ENCODE measurements at places on chromosomes 5 and 9. TPM values are rescaled to one million over a fixed set of nuclear protein-coding genes. Genes with fewer than 3 reads are reported as not detected.
A peak's percentile ranks its signal among the peaks of the same experiment; 100 is the strongest.

DNA sequence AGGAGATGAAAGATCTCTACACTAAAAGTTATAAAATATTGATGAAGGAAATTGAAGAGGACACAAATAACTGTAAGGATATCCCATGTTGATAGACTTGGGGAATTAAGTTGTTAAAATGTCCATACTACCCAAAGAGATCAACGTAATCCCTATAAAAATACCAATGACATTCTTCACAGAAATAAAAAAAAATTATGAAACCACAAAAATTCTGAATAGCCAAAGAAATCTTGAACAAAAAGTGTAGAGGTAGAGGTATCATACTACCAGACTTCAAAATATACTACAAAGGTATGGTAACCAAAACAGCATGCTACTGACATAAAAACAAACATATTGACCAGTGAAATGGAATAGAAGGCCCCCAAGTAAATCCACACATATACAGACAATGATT, 71.5 kb upstream of the ELL2 start:
- DNase-seq, result no peak

DNA sequence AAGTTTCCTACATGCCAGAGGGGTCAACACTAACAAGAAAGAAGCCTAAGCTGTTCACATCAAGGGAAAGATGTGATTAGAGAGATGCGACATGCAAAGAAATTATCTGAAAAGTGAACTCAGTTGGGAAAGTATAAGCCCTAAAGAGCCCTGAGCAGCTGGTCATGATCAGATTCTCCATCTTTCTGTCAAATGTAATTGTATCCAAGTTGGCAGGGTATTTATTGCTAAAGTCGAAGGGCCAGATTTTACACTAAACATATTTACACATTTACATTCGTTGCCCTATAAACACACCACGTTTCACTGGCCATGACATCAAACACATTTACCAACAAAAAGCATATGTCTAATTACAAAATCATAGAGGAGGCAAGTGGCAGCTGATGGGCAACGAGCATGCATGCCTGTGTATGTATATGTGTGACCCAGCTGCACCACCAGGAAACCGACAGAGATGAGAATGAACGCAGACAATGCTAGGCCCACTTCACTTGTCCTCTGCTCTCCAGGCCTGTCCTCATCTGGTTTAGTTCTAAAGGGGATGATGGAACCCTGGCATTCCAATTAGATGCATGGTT, 6.3 kb downstream of the FOXD1 start:
- no peak for DNase-seq

DNA sequence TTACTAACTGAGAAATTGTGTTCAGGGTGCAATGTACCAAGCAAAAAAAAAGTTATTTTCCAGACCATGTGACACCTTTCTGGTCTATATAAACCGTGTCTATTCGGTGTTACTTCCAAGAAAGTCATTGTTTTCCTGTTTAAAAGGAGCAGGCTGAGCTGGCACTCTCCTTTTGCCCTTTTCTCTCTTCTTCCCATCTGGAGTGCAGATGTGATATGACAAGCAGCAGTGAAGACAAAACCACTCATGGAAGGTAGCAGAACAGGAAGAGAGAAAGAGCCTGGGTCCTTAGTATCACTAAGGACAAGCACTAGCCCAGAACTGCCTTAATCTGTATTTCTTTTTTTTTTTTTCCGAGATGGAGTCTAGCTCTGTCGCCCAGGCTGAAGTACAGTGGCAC, 25.6 kb downstream of the LYRM7 start:
- DNase-seq, result no peak

F2RL1 gene
- total RNA-seq, result 8.2 TPM

GRCh38 chr9:72355153-72355552, 9.9 kb downstream of the ZFAND5 start:
- no peak for DNase-seq

HAND1 gene
- 0.63 TPM for total RNA-seq

DNA sequence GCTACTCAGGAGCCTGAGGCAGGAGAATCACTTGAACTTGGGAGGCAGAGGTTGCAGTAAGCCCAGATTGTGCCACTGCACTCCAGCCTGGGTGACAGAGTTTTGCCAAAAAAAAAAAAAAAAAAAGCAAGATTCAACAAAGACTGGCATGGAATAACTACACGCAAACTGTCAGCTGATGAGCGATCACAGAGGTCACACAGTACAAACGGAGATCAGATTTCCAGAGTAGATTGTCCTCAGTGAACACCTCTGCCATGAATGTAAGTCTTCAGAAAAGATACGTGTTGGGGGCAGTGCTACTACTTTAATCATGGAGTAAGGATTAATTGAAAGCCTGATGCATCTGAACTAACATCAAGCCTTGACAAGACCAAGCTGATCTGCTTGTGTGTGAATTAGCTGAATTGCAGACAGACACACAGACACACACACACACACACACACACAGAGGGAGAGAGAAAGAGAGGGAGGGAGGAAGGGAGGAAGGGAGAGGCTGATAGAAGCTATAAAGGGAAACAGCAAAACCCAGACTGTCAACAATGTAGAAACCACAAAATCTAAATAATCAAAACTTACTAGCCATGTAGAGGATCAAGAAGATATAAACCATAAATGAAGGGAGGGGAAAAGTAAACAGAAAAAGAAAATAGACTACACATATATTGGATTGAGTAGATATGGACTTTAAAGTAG, 222.9 kb upstream of the ZNF462 start:
- DNase-seq, result no peak

OR2K2 gene
- not detected for total RNA-seq

- DNase-seq, result no peak
Measured at GRCh38 chr9:136310273-136311030, 6.6 kb upstream of the CCDC187 start.

- DNase-seq, result no peak
Measured at GRCh38 chr5:147472664-147473475, 37.0 kb downstream of the DPYSL3 start.

DNA sequence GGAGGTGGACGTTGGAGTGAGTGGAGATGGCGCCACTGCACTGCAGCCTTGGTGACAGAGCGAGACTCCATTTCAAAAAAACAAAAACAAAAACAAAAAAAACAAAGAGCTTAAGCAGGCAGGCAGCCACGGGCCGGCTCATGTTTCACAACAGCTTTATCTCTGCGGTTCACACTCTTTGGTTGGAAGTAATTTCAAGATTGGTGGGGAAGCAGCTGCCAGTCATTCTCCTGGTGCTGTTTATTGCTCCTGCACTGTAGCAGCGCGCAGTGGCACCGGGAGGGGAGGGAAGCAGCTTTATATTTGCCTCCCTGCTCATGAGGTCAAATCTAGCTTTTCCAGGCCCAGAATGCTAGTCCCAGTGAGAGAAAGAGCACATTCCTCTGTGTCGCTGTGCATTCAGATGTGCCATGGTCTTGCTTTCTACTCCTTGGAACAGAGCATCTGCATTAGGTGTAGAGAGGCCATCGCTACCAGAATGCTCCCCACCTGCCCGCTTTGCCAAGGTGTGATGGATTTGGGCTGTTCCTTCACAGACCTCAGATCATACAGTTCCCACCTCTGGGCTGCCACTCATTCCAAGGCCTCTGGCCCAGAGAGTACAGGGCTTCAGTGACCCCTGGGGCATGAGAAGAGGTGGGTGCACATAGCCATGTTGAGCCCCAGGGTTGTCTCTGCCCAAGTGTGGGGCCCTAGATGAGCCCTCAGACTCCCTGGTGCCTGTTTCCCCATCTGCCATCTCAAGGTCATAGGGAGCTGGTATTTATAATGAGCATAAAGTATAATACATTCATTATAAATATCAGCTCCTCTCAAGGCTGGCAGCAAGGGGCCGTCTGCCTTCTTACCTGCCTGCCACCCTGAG, 270.4 kb downstream of the MED10 start:
- DNase-seq, result no peak

GRCh38 chr5:115189866-115190265, 20.2 kb upstream of the TRIM36 start:
- DNase-seq, result no peak

PCAT7 gene
- total RNA-seq, result 0.05 TPM

GRCh38 chr5:21910731-21911130, 942.4 kb downstream of the CDH12 start:
- no peak for DNase-seq

GRCh38 chr5:127072861-127073846, at the start of gene C5orf63:
Gene C5orf63, minus strand, starts transcription at chr5:127073502. Its CDS starts 14,507 bp downstream, at chr5:127058995.
- DNase-seq, result no peak

- peak; percentile 73 for DNase-seq
Measured at GRCh38 chr9:98146101-98146991, 27.3 kb upstream of the TRIM14 start.

NMRK1 gene
- total RNA-seq, result 20.4 TPM

PDLIM4 gene
- total RNA-seq, result 17.4 TPM

DNA sequence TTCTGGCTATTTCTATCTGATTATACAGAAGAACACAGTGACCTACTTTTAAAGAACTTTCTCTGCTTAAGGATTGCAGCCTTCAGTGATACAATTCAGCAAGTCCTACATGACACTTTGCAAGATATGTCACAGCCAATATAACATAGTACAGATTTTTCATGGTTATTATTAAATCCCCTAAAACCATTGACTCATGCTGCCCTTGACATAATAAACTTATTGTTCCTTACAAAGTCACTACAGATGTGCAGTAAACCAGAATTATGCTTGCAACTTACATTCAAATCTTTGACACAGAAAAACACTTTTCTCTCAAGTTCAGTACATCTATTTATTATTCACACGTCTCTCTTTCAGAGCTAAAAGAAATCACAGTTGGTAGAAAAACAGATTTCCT, 1136.3 kb upstream of the ACO1 start:
- no peak for DNase-seq

DNA sequence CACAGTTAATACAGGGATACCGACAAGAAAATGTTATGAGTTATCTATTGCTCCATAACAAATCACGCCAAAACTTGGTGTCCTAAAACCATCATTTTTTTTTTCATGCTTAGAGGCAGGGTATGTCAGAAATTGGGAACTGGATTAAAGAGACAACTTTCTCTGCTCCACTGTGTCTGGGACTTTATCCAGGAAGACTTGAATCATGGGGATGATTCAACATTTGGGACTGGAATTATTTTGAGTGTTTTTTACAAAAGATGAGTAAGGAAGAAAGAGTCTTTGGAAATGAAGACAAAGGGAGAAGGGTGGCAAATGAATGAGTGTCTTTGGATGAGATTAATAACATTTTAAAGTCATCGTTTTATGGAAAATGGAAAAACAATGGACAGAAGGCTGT, 1883.7 kb upstream of the C9orf72 start:
- DNase-seq, result no peak

Data from urinary bladder (tissue), 4 donors.